ENCODE measurements at places on chromosomes 13 and 19.

DNA sequence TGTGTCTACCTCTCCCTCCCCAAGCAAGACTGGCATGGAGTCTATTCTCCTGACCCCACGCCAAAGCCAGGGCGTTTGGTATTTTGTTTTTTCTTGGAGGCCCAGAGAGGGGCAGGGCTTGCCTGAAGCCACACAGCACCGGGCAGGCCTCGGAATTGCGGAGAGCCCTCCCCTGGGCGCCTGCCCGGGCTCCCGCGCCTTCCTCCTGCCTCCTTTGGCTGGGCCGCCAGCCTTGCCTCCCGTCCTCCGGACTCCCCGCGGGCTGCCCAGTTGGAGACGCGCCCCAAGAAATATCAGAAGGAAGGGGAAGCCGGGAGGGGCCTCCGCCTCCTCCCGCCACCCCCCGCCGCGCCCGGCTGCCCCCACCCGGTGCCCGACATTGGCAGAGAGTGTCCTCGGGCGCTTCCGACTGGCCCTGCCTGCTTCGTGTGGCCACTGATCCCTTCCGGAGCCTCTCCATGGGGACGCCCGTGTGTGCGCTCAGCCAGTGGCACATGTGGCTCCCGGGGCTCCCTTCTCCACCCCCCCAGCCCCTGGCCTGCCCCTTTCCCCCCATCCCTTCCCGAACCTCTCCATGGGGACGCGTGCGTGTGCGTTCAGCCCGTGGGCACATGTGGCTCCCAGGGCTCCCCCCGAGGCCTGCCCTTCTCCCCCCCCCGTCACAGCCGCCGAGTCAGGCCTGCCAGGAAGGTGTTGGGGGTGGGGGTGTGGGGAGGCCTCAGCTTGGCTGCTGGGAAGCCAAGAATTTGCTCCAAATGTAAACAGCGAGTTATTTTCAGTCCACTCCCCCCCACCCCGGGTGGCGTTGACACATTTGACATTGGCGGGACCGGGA is 37.3 kb downstream of the NFIC start:
- DNase-seq: no peak

GRCh38 chr19:33259539-33259938 is 33.9 kb upstream of the SLC7A10 start:
- no peak for DNase-seq

DNA sequence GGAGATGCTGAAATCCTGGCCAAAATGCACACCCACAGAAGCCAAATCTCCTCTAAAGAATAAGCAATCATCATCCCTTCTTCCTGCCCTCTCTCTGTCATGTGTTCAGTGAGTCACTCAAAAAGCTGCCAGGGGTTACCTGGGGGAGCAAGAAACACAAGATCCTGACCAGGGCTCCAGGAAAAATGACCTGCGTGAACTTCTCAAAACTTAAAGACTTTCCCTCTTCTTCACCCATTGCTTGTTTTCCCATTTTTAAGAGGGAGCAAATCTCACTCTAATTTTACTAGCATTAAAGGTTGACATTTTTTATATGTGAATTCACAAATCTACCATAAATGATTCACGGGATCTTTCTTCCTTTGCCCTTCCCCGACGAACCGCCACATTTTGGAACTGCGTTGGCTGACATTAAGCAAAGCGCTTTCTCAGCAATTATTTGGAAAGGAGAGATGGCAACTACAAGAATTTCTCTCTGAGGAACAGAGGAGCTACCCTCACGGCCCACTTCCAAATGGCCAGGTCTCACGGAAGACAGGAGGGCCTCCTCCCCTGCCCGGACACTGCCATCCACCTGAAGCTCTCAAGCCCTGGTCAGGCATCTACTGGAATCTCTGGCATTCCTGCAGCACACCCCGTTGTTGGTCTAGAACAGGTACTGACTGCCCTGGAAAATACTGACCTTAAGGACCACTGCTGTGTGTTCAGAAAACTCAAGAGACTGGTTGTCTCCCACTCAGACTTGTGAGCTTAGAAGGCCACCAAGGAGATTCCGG is 14.2 kb downstream of the TSHZ3 start:
- DNase-seq: no peak

DNA sequence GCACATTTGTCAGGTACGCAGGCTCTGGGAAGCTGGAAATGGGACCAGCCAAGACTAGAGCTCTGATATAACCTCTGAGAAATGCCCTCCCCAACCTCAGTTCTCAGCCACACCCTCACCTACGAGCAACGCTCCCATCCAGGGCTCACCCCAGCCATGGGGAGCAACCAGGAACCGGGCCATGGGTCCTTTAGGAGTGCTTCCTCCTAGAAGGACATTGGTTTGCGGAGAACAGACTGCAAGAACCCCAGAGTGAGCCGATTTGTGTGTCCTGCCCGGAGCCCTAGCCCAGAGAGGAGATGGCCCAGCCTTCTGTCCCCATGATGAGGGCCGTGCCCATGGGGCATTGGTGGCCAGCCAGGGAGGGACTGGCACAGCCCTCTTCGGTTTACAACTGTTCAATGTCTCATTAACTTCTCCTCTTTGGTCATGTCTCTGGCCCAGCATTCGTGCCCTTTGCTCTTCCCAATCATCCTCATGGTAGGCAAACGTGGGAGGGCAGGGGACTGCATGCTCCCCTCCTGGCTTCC is 32.9 kb upstream of the IGSF23 start:
- no peak for DNase-seq

GRCh38 chr13:44362394-44363040 is 11.1 kb upstream of the SERP2 start:
- no peak for DNase-seq

GRCh38 chr13:101681834-101682233 is 229.4 kb downstream of the ITGBL1 start:
- no peak for DNase-seq

DNA sequence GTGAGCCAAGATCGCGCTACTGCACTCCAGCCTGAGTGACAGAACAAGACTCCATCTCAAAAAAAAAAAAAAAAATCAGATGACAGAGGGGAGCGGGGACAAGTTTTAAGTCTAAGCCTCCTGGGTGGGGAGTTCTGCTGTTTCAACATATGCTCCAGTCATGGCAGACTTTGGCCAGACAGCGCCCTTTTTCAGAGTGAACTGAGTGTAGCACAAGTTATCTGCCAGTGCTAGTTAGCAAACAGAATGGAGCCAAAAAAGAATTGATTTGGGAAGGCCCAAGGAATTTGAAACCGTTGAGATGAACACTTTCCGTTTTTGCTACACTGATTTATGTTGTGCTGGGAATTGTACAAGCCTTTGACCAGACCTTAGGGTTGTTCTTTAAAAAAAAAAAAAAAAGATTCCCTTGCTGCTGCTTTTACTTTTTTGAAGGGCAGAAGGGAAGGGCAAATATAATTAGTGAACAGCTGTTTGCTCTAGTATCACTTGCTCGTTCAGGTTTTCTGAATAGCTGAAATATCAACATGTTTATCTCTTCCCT is 5.7 kb downstream of the ACTN4 start:
- no peak for DNase-seq

GRCh38 chr13:40398065-40398464 is 268.4 kb downstream of the FOXO1 start:
- no peak for DNase-seq

DNA sequence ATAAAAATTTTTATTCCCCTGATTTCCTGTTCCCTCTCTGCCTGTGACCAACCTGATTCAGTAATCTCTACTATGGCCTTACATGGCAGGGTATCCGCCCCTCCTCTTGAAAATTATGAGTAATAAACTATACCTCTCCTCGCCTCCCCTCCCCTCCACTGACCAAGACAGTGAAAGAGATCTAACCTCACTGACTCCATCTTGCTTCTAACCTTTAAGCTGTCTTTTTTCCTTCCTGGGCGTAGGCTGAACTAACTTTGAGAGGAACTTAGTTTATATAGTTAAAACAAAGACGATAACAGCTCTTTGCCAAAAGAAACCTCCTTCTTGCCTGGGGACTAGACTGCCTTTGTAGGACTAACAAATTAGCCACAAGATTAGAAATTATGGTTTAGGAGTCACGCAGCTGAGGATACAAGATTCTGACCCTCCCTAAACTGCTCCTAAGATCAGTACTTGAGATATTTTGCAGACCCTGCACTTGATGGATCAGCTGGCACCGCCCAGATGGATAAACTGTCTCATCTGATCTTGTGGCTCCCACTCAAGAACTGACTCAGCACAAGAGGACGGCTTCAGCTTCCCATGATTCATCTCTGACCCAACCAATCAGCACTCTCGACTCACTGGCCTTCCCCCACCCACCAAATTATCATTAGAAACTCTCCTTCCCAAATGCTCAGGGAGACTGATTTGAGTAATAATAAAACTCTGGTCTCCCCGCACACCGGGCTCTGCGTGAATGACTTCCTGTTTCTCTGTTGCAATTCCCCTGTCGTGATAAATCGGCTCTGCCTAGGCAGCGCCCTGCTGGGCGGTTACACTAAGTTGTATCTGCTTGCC is 187.1 kb downstream of the TDRD3 start:
- DNase-seq: no peak

DNA sequence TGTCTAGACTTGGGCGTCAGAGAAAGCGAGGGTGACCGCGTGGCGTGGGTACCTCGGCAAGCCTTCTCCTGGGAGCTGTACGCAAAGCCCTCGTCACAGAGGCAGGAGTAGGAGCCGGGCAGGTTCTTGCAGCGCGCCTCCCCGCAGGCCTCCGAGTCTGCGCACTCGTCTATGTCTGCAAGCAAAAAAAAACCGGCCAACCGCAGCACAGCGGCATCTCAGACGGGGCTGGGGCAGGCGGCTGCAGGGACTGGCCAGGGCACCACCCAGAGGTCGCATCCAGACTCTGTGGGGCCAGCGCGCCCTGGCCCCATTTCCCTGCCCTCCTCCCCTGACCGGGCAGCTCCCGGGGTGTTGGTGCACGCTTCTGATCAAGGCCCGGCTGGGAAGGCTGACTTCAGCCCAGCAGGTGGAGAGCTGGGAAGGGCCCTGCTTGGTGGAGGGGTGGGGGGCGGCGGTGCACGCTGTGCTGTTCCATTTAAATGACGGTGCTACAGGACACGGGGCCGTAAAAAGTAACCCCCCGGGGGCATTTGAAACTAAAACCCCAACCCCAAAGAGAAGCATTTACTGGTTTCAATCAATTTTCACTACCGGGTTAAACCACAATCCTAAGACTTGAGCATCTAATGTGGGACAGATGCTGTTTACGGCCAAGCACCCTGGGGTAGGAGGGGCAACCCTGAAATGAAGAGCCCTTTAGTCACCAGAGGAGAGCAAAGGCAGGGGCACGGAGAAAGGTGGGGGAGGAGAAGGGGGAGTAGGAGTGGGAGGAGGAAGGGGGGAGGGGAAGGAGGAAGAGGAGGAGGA is 28.2 kb downstream of the GAS6 start:
- no peak for DNase-seq

DNA sequence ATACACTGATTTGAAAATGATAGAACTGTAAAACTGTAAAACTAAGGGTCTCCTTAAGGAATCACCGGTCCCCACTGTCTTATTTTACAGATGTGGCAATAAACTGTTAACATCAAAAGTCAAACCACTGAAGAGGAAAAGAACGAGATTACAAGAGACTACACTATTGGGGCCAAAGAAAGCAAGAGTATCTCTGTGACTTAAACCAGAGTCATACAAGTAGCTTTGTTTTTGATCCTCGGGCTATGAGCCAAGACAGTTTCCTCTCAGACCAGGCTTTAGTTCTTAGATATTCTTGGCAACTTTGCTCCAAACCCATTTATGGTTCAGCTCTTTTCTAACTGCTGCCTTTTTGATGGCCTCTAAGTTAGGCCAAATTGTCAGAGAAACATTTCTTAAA is 113.8 kb downstream of the TBC1D4 start:
- DNase-seq: no peak

GRCh38 chr13:41520660-41521630 is 63.6 kb downstream of the RGCC start:
- no peak for DNase-seq

DNA sequence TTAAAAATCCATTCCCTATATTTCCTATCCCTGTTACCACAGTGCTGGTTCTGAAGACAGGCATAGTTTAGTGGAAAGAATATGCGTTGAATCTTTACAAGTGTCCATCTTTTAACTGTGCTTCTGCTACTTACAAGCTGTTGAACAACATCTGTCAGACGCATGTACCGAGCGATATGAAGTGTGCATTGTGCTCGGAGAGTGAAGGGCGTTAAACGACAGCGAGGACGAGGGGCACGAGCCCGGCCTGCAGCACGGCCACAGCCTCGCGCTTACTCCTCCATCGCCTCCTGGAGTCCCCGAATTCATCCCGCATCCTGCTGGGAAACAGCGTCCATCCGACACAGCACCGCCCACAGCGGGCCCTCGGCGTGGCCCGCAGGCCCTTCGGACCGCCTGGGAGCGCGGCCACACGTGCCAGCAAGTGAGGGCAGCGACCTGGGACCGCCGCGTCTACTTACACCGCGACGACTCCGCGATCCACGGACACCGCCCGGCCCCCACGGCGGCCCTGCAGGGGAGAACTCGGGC is 514 bp downstream of the PCID2 start:
- no peak for DNase-seq

GRCh38 chr13:108700422-108701170 is 71.2 kb downstream of the MYO16 start:
- DNase-seq: no peak

DNA sequence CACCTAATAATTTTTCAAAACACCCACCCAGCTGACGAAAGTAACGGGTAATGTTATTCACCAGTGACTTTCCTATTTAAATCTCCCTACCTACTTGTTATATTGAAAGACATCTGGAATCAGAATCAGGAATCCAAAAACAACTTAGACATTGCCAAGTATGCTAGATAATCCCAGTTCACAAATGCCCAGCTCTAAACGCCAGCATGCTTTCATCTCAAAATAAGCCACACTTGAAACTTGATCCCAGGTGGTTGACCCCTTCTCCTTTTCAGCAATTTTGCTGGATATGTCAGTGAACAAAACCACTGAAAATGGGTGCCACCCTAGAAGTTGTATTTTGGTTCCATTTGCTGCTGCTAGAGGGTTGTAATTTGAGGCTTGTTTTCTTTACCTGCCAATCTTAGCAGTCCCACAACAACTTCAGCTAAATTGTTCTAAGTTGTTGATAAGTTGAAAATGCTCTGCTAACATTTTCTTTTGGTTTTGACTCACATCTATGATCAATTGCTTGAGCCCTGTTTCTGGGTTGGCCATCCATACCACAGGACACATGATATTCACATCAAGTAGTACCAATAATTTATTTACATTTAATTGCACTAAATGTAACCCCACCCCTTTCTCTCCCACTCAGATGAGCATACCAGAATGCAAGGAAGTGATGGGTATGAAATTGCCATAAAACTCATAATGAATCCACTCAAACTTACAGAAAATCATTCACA is 66.4 kb downstream of the DCT start:
- DNase-seq: no peak

DNA sequence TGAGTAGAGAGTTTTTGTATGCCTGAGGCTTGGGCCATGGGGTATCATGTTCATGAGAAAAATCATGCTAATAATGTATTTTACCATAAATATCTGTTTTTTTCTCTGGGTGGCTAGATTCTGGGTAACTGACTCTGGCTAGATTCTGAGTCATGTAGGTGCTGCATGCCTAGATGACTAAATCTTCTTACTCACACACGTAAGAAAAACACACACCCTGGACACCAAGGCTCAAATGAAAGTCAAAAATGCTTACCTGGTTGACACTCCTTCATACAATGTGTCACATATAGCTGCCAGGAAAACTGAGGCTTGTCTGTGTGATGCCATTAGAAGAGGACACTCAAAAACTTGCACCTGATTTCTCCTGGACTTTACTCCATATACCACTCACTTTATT is 597.4 kb upstream of the SLITRK1 start:
- DNase-seq: no peak

GRCh38 chr19:19115954-19116353 is 22.3 kb downstream of the TMEM161A start:
- peak; percentile 50 for DNase-seq
